Placental epithelial cell (primary cell): ENCODE measurements at places on chromosomes 5 and 9. TPM values are rescaled to one million over a fixed set of nuclear protein-coding genes. Genes with fewer than 3 reads are reported as not detected.

The DIPK1B gene
- 0.39 TPM in 1 of 2 replicates, not detected in the other for total RNA-seq

The FOXI1 gene
- total RNA-seq, result not detected in 2 replicates

The ADGRV1 gene
- total RNA-seq, result 0.39 and 1.4 TPM in 2 replicates

The BTNL8 gene
- not detected in 2 replicates for total RNA-seq

The TBC1D2 gene
- total RNA-seq, result 42.8 and 54.8 TPM in 2 replicates

The FBN2 gene
- total RNA-seq, result 194 and 750 TPM in 2 replicates

The FOXD4L3 gene
- total RNA-seq, result 0.39 and 0.43 TPM in 2 replicates

The SV2C gene
- not detected in 2 replicates for total RNA-seq

The MEIKIN gene
- 0.39 and 0.54 TPM in 2 replicates for total RNA-seq

The SLC6A18 gene
- total RNA-seq, result not detected in 2 replicates

The SUB1 gene
- 45.9 and 124 TPM in 2 replicates for total RNA-seq

The TRIM36 gene
- total RNA-seq, result 0.98 TPM in 1 of 2 replicates, not detected in the other

The SLC6A3 gene
- total RNA-seq, result not detected in 2 replicates

The PCDHA6 gene
- total RNA-seq, result 0.22 and 0.39 TPM in 2 replicates

The UAP1L1 gene
- 12.6 and 15.5 TPM in 2 replicates for total RNA-seq

The TCF7 gene
- total RNA-seq, result 0.76 and 2.4 TPM in 2 replicates
